ENCODE measurements at places on chromosomes 5 and 9.

DNA sequence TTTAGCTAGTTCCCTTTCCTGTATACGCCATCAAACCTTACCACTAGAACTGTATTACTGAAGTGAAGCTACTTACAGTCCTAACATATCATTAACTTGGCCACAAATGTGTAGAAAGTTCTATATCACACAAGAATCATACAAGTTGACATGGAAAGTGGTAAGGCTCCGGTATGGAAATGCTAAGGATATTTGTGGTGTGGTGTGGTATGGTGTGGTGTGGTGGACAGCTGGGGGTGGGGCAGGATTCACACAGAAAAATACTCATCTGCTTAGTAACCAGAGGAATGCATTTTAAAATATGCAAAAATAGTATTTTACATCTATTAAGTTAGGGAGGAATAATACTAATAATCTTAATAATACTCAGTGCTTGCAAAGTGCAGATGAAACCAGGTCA is 69.4 kb downstream of the TRPC7 start:
- DNase-seq: no peak

DNA sequence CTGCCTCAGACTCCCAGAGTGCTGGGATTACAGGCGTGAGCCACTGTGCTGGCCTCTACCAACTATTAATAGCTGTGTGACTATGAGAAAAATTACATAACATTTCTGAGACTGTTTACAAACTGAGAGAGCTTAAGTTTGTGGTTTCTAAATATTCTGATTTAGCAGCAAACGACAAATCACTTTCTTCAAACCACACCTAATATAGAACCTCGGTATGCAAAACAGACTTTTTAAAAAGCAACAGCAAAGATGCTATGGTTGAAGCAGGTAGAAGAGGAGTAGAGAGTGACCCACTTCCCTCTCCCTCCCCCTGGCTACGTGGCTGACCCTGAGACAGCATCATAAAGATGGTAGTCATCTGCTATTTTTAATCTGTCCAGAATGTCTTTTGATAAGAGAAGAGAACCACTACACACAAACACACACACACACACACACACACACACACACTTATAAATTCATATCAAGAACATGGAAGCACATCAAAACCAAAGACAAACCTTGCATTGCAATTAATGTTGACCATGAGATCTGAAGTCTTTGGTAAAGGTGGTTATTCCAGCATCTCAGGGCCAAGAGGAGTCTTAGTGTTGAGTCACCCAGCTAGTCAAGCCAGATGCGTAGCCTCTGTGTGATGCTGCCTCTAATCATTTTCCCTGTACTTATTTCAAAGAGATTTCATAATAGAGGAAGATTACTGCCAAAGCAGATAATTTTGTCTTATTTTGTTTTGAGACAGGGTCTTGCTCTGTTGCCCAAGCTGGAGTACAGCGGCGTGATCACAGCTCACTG is 58.1 kb upstream of the TMEM215 start:
- DNase-seq: no peak

- DNase-seq: no peak
Measured at GRCh38 chr9:82791692-82792091, 271.2 kb downstream of the RASEF start.

- DNase-seq: no peak
Measured at GRCh38 chr5:149108651-149109280, 32.5 kb upstream of the ABLIM3 start.

- DNase-seq: no peak
Measured at GRCh38 chr5:146475906-146476305, 28.8 kb downstream of the TCERG1 start.

- DNase-seq: no peak
Measured at GRCh38 chr9:136172412-136173079, 32.4 kb downstream of the LHX3 start.

DNA sequence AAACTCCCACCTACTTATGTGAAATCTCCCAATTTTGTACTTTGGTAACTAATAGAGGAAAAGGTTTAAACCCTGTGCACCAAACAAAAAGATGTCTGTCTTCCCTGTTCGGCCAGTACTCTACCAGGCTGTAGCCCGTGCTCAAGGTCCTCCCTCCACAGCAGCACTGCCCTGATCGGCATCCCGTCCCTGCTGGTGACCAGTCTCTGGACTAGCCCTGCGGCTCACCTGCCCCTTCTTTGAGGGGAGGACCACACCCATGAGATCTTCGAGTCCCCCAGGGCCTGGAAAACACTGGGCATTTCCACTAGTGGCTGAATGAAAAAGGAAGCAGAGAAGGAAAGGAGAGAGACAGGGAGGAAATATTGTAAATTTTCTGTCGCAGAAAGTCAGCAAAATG is 2.8 kb downstream of the GFPT2 start:
- no peak for DNase-seq

DNA sequence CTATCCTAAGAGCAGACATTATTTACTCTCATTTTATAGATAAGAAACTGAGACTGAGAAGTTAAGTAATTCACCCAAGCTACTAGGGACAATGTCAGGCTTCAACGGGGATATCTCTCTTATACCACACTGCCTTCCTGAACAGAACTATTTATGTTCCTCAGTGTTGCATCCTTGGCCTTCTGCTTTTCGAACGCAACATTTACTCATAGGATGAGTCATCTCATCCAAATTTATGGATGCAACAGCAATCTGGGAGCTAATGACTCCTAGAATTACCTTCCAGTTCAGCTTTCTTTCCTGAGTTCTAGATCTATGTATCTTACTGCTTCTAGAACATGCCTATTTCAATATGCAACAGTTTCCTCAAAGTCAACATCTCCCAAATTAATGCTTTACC is 103.6 kb upstream of the PAM start:
- no peak for DNase-seq

DNA sequence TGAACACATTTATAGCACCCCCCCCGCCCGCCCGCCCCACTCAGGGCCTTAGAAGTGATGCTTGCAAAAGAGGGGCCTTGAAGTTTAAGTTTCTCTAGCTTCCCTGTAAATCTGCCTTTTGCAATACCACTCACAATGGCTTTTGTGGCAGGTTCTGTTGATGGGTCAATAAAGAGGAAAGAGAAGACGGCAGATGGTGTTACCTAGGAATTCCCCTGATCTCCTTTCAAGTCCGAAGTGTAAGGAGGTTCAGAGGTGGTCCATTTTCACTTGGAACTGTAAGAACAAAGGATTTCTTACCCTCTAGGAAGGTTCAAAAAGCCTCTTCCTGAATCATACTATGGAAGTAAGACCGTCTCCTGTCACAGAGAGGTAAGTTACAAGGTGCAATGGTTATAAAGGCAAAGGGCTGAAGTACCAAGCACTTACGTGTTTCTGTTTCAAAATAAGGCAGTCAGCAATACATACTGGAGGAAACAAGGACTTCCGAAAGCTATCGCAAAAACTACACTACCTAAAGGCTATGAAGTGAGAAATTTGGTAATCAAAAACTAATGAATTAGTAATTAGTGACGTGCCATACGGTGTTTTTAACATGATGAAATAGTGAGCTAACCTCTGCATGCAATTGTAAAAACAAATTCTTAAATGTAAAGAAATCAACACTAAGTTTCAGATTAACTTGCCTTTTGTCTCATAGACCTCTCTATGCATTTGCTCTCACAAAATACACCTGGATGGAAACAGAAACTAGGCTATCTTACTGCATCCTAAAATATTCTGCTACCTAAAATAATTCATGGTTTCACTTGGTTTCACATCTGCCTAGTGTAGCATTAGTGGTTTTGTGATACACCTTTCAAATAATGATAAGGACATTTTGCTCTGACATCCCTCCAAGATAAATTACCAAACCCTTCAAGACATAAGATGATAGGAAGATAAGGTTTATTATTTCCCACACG is 589.4 kb upstream of the FAM174A start:
- no peak for DNase-seq

DNA sequence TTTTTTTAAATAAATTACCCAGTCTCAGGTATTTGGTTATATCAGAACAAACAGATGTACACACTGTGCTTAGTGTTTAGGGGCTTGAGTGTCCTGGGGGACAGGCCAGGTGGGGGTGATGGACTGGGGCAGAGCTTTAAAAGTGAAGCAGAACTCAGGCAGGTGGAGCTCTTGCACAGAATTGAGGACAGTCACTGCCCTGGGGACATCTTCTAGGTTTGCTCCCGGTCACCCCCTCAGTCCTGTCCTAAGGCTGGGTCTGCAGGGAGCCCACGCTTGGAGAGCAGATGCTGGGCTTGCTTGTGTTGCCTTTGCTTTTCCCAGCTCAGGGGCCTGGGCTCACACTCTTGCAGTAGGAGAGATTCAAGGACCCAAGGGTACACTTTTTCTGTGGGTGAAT is 10.8 kb downstream of the GADD45G start:
- no peak for DNase-seq

- DNase-seq: no peak
Measured at GRCh38 chr9:6816581-6816980, 58.8 kb downstream of the KDM4C start.

GRCh38 chr5:169637085-169637548 is at the start of gene DOCK2:
Gene DOCK2, plus strand, starts transcription at chr5:169637275. Its CDS starts 52 bp downstream, at chr5:169637327.
- DNase-seq: peak; percentile 39

GRCh38 chr5:10432059-10433008 is 9.3 kb upstream of the ROPN1L start:
- no peak for DNase-seq

DNA sequence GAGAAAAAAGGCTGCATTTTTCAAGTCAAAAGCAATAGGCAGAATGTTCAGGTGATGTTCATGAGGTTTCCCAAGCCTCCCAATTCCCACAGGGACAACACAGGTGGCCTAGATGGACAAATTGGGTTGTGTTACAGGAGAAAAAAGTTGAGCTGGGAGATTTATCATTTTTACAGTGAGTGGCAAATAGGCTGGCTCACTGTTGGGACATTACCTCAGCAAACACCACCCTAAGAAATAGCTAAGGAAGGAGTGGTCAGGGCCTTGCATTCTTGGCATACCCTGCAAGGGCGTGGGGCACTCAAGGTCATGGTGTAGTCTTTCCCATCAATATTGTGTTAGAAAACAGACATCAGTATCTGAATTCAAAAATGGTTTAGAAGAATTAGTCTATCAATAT is 23.3 kb upstream of the CPLANE1 start:
- DNase-seq: no peak

GRCh38 chr9:131233995-131234394 is 42.3 kb downstream of the FAM78A start:
- DNase-seq: no peak

DNA sequence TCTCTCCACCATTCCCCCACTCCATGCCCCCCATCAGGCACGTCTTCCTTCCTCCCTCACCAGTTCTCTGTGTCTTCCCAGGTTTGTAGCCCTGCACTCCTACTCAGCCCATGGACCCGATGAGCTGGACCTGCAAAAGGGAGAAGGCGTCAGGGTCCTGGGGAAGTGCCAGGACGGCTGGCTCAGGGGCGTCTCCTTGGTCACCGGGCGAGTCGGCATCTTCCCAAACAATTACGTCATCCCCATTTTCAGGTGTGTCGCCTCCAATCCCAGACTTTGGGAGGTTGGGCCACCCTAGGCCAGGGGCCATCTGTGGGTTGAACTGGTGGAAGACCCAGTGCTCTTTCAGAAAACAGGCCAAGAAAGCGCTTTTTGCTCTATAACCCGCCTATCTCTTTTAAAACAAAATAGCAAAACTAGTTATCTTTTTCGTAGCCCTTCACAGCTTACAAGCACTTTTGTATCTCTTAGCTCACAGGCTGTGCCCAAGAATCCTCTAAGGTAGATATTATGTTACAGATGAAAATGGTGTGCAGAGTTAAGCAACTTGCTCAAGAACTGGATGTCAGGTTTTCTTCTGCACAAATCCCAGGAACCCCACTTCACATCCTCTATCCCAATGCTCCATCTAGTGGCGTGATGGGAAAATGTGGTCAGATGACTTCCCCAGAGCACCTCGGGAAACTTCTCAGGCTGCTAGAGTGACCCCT is 56.2 kb downstream of the PLAC8L1 start:
- DNase-seq: no peak

DNA sequence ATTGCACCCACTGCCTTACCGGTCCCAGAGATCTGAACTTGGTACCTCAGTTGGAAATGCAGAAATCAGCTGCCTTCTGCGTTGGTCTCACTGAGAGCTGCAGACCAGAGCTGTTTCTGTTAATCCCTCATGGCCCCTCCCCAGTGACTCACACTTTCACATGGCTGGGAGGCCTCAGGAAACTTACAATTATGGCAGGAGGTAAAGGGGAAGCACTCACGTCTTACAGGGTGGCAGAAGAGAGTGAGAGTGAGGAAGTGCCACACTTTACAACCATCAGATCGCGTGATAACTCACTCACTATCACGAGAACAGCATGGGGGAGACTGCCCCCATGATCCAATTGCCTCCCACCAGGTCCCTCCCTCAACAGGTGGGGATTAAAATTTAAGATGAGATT is 648.5 kb downstream of the MTRR start:
- DNase-seq: no peak

Data from T follicular helper cell (primary cell).